RCC 7860 (cell line): ENCODE measurements at places on chromosomes 12 and 14.

- DNase-seq, result no peak
Observed at GRCh38 chr12:114821570-114821969, 137.6 kb upstream of the TBX3 start.

GRCh38 chr14:20219033-20219432 lies 4.5 kb upstream of the OR11H6 start:
- DNase-seq, result no peak

DNA sequence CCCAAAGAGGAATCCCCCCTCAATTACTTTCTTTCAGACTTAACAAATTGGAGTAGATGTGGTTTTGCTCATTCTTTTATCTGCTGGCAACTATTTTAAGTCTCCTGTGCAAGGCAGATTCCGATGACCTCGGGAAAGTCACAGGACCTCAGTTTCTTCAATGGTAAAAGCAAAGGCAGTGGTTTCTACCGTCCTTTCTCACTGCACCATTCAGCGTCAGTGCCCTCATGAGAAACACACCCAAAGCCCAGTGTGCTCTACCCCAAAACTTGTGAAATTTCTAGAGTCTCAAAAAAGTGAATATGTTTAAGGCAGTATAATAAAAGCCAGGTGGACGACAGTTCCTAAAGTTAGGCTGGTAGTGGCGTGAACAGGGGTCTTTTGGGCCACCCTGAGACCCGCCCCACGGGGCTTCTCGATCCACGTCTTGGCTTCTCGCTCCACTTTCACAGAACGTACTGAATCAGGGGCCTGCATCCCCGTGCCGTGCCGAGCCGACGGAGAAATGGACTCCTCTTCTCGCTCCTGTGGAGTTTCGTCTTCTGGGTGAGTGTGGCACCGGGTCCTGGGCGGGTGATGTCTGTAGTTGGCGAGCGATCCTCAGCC lies 1.3 kb upstream of the ARHGAP5 start:
- DNase-seq, result no peak

GRCh38 chr12:46915836-46916235 lies 90.0 kb upstream of the SLC38A4 start:
- DNase-seq, result no peak

DNA sequence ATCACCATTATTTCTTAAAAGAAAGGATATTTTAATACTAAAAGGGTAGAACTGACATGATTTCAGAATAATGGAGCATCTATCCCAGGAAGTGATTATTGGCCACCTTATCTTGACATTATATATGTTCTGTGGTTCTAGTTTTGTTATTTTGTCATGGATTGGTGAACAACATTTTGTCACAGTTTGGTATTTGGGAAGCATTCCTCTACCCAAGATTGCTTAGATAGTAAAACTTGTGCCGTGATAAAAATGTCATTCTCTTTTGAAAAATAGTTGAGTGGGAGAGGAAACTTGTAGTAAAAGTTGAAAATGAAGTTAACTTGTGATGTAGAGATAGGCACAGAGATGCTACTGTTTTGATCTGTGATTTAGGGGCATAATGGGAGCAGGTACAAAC lies 65.7 kb downstream of the TMX1 start:
- no peak for DNase-seq

DNA sequence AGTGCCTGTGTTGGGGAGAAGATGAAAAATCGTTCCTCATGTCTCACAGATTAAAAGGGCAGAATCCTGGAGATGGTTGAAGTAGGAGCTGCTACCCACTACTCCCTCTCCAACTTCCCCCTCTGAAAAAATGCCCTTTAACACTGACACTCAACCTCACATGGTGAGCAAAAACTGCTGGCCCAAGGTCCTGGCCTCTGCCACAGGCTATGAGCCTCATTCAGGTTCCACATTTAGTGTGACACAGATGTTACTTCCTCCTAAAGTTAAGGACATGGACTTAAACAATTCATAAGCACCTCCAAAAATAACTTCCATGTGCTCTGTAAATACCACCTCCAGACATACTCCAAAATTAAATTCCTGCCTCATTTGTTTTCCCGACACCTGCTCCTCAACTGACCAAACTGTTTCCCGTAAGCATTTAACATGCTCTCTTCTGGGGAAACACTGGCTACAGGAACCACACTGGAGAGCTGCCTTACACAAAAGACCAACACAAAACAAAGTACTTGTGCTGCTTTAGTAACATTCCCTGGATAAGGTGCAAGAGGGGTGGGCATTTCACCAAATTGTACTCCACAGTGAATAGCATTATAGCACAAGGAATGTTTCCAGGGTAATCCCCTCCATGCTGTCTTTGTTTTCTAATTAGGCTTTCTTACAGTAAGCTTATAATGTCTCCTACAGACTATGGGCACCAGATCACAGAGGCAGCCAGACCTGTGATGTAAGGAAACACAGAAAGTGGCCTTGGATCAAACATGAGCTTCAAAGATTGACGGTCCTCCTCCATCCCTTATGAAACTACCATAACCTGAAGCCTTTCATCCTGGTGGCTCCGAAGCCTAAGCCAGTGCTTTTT lies 57.0 kb downstream of the PHLDA1 start:
- no peak for DNase-seq
